Cardiac fibroblast (primary cell): ENCODE measurements at places on chromosomes 4 and X.

- DNase-seq = peak; percentile 67
Observed at GRCh38 chrX:9337046-9337445, 127.8 kb upstream of the TBL1X start.

DNA sequence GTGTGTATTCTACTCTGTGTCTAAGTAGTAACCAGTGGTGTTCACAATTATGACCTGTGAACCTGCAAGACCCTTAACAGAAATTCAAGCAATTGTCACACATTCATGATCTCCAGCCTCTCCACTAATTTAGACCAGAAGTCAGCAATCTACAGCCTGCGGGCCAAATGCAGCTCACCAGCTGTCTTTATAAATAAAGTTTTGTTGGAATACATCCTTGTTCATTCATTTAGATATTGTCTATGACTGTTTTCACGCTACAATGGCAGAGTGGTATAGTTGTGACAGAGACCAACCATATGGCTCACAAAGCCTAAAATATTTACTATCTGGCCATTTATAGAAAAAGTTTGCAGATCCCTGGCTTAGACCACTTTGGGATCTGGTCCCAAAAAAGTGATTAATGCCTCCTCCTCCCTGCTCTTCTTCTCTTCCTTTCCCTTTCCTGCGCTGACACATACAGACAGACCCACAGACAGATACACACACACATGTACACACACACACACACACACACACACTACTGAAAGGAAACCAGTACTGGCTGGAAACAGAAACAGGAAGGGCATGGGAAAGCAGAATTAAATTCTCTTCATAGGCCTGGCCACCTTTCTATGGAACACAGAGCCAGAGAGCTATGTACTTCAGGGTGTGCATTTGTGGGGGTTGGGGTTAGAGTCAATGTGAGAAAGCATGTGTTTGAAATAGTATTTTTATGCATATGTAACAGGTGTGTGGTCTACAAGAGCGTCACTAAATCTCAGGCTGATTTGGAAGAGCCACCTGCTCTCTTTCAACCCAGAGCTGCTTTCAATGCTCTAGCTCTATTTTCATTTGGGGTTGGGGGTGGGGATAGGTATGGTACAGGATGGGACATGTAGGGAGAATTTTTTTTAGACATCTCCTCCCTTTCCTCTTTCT is 49.7 kb upstream of the TMEM164 start:
- DNase-seq = peak; percentile 35

DNA sequence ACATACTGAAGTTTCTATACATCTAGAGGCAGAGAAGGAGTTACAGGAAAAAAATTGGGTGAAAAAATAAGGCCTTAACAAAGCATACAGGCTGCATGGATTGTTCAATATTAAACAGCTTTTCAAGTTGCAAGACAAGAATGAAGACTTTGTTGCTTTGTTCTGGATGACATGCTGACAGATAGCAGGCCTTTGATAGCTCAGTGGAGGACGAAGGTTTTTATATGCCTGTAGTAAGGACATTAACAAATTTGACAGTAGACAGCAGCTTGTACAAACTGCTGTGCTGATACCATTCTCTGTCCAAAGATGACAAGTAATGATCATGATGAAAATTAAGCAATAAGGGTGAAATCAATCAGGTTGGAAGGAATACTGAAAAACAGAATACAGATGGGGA is 309.9 kb downstream of the NKX6-1 start:
- no peak for DNase-seq

DNA sequence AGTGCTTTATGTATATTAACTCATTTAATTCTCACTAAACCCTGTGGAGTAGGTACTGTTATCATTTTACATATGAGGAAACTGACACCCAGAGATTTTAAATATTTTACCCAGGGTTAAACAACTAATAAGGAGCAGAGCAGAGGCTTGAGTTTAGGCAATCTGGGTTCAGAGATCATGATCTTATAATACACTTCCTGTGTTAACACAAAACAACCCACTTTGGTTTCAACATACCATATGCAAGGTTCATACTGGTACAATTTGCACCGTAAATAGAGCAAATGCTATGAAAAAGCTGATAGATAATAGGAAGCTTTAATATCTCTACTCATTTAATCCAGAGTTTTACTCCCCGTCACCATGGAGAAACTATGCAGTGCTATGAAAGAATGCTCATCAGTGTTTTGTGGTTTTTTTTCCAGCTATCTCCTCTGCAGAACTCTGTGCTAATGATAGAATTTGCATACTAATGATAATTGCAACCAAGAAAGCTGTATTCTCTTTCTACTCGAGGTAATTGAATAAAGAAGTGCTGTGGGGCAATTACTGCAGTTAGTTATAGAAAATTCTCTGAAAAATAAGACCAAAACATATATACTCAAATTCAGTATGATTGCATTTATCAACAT is 138.8 kb upstream of the MAP9 start:
- no peak for DNase-seq

DNA sequence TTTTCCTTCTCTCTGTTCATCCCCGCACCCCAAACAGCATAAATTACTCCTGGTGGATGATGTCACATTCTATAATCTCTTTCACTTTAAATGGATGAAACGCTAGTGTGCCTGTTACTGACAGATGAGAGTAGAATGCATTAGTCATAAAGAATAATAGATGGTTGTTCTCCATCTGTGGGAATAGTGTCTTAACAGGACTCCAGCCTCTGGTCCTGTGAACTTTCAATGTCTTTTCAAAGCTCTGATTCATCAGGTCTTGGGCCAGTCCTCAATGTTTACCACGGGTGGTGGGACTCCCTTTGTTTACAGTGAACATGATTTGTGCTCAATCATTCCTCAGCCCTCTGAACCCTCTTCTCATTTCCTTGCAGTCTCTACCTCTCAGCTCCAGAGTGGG is 182.6 kb downstream of the GABRB1 start:
- DNase-seq = peak; percentile 71

- DNase-seq = no peak
Observed at GRCh38 chrX:2640436-2641150, 50.5 kb upstream of the CD99 start.

- DNase-seq = peak; percentile 42
Observed at GRCh38 chrX:100645106-100645505, 1.1 kb downstream of the SRPX2 start.

DNA sequence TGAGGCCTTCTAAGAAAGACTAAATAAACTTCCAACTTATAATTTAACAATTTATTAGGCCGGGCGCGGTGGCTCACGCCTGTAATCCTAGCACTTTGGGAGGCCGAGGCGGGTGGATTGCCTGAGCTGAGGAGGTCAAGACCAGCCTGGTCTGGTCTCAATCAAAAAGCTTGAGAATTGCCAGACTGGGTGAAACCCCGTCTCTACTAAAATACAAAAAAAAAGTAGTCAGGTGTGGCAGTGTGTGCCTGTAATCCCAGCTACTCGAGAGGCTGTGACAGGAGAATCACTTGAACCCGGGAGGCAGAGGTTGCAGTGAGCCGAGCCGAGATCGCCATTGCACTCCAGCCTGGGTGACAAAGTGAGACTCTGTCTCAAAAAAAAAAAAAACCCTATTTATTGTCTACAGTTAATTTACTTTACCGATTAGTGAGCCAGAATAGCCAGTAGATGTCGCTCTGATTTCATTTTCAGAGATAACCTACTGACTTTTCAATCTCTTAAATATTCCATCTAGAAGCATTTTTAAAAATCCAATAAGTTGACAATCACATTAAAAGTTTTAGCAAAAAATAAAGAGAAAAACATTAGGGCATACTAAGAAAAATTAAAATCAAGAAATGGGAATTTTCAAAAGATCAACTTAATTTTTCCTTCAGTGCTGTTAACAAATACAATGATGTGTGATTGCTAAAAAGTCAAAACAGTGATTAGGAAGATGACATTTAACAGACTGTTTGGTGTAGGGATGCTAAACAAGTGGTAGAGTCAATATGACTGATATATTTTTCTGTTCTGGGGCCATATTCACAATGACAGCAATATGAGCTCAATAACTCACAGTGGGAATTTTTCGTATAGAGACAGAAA is 4.3 kb upstream of the SHROOM3 start:
- DNase-seq = peak; percentile 75

GRCh38 chr4:187160486-187160885 is 436.8 kb upstream of the FAT1 start:
- DNase-seq = no peak

GRCh38 chrX:13000301-13000811 is 25.4 kb downstream of the TMSB4X start:
- no peak for DNase-seq

GRCh38 chr4:155822572-155822971 is 43.5 kb downstream of the ASIC5 start:
- DNase-seq = peak; percentile 27

DNA sequence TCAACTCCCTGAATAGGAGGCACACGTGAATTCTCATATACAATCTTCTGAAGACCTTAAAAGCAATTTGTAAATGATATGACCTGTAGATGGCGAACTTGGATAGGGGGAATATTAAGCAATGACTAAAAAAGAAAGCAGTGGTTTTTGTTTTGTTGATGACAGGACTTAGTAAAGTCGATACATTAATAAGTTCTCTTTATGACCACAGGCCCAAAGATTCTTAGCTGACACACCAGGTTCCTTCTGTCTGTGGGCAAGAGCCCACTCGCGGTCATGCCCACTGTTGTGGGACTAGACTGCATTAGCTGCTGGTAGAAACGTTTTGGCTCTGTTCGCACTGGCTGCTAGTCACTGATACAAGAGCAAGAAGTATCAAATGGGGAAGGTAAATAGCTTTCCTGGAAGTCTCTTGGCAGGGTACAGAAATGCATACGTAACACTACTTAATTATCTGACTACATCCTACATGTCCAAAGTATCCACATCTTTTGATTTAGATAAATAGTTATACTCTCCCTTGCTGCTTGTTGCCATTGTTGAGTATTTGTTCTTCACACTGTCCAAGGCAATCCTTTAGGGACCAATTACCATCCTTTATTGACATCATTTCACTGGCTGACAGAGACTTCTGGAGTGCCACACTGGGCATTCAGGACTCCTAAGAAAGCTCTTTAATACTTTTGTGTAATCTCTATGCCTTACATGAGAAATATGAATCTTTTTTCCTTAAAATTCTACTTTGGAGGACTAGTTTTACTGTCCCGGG is 31.0 kb downstream of the ALPK1 start:
- peak; percentile 78 for DNase-seq

- DNase-seq = no peak
Observed at GRCh38 chr4:105594099-105595010, 41.9 kb downstream of the ARHGEF38 start.

GRCh38 chr4:136742333-136742732 is 790.0 kb downstream of the PCDH18 start:
- peak; percentile 43 for DNase-seq

GRCh38 chr4:119302073-119302832 is 19.7 kb downstream of the FABP2 start:
- DNase-seq = no peak

- no peak for DNase-seq
Observed at GRCh38 chrX:98607739-98608138, 1724.0 kb downstream of the RPA4 start.

GRCh38 chr4:37928426-37929416 is 31.5 kb upstream of the PTTG2 start:
- DNase-seq = no peak

GRCh38 chr4:23789762-23790161 is 100.1 kb downstream of the PPARGC1A start:
- peak; percentile 68 for DNase-seq

- no peak for DNase-seq
Observed at GRCh38 chr4:24813732-24814131, 18.4 kb downstream of the SOD3 start.

DNA sequence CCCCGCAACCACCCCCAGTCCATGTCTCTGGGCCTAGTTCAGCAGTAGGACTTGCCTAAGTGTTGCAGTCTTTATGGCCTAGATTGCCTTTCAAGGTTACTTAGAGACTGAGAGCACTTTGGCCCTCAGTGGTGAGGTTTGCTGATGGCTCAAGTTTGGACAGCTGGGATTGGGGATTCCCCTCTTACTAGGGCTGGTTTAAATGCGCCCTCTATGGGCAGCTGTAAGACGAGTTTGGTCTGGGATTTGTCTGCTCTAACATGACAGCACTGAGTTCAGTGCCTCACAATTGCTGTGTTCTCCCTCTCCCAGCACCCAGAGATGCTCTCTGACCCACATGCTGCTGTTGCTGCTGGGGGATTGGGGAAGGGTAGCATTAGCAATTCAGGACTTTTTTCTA is 23.1 kb downstream of the DACH2 start:
- DNase-seq = peak; percentile 2

DNA sequence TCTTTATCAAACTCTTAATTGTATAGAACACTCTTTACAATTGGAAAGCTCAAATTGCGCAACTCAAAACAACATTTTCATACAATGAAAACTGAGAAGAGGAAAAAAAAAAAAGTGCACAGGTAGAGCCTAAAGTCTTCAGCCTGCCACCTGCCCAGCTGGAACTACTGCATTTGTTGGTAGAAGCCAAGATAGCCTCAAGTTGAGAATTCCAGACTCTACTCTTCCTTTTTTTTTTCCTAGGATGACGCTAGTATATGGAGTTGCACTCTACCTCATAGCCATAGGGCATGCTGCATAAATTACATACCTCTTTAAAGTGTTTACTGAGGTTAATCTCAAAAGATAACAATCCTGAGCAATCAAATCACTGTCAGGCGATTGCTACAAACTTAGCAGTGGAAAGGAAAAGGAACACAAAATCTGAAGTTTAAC is 13.6 kb downstream of the ABCG2 start:
- no peak for DNase-seq

GRCh38 chrX:54435121-54435520 is 5.1 kb upstream of the TSR2 start:
- DNase-seq = no peak

DNA sequence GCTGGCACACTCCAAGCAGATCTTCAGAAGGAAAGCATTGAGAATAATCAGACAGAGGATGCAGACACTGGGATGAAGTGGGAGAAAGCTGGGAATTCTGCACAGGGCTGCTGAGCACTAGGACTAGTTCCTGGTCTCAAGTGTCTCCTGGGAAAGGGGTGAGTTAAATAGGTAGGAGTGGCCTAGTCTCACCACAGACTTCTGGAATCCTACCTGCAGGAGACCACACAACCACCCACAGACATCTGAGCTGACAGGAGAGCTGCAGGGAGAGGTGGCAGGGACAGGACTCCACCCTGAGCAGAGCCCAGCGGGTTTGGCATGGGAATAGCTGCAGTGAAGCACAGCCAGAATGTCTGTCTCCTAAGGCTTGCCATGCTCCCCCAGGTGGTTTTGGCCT is 95.1 kb upstream of the GALNTL6 start:
- DNase-seq = no peak

DNA sequence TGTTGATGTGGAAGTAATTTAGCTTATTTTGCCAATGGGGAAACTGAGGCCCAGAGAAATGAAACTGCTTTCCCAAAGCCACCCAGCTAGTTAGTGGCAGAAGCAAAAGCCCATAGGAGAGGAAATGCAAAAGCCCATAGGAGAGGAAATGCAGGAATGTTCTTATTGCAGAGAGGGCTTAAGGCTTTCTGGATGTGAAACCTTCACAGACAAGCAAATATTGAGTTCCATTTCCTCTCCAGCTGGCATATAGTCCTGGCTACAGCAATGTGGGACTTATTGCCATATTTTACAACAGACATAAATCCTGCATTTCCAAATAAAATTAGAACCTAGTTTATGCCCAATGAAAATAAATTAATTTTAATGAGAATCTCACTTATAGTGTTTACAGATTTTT is 69.7 kb downstream of the TMEM154 start:
- no peak for DNase-seq

GRCh38 chr4:89468602-89469001 is 161.0 kb upstream of the GPRIN3 start:
- DNase-seq = no peak
